SHP77 (cell line): ENCODE measurements at places on chromosomes 12 and 14.
A peak's percentile ranks its signal among the peaks of the same experiment; 100 is the strongest.

- peak; percentile 36 for DNase-seq
Measured at GRCh38 chr14:58107947-58108552, 44.0 kb downstream of the ARMH4 start.

DNA sequence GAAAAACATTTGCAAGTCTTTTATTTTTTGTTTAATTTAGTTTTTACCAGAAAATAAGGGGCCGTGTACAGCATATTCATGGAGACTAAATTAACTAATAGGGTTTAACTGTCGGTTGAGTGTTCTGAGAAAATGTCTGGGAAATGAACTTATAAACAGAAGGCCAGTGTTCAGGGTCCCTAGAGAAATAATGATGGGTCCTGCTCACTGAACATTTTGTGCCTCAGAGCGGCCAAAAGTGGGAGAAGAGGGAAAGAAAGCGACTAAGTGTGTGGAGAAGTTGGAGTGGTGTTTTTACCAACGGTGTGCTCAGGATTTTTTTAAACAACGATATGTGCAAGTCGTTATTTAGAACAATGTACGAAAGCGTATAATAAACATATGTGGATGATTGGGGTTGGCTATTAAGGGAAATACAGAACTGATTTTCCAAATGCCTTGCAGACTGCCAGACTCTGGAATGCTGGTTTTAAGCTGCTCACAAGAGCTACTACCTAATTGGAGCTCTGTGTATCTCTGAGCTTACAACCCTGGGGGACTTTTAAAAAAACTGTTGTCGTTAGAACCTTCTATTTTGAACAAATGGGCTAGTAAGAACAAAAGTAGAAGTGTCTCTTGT, 166.7 kb downstream of the SLC38A4 start:
- no peak for DNase-seq

DNA sequence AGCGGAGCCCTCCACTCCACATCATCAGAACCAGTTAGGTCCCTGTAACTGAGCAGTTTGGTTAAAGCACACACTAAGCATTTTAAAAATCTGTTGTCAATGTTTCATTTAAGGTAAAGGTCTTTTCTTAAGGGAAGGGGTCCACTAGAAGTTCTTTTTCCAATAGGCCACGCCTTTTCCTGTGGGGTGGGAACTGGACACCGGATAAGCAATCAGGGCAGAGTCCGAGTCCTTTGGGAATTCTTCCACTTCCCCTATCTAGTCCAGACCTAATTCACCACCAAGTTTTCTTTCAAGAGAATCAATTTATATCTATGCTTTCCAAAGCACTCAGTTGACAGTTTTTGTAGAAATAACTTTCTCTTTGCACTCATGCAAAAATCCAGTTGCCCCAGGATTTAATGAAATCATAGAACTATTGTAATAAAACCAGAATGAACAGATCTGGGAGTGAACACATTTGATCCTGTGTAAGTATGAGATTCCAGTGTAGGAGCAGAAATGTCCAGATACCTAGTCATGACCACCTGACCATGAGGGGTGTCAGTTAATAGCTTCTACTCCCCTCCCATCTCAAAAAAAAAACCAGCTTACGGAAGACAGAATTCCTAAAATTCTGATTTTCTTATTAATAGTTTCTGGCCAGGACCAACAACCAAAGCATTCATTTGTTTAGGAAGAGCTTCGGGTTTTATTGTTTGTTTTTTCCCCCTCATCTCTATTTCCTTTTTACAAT, 11.7 kb downstream of the VPS37B start:
- DNase-seq, result no peak

- no peak for DNase-seq
Measured at GRCh38 chr12:979349-979748, 11.7 kb upstream of the ERC1 start.

GRCh38 chr14:50658203-50658602, 9.9 kb downstream of the SAV1 start:
- no peak for DNase-seq

DNA sequence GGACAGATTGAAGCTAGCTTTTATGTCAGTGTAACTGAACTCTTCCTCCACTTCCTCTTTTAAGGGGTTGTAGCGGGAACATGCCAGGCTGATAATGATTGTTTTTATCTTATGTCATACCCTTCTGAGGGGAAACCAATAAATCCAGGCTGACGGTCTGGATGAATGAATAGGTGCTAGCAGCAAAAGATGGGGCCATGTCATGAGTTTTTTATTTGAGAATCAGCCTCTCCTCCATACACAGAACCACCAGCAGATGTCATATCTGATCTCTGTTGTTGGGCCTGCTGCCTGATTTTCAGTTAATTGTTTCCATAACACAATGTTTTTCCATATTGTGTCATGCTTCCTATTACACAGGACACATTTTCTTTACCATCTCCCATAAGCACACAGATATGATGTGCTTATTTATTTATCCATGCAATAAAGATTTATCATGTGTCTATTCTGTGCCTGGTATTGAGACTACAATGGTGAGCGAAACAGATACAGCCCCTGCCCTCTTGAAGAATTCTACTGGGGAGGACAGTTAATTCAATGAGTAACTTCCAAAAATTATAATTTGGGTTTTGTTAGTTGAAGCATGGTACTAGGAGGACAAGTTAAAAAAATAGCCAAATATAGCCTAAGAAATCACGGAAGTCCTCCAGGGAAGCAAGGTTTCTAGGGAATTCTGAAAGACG, 33.6 kb upstream of the CRY1 start:
- no peak for DNase-seq

DNA sequence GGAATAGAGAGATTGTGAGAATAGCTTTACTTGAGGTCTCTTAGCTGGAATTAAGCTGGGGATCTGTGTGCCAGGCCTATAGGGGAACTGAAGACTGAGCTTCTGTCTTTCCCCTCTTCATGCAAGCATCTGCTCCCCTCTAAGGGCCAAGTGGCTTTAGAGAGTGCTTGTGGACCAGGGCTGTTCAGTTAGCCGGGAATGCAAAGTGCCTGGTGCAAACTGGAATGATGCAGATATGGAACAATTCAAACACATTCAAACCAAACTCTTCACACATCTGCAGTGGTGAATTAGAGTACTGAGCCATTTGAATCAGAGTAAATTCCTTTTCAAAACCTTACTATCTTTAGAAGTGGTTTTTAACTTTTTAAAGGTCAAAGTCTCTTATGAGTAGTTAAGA, 99.0 kb downstream of the LIN7A start:
- DNase-seq, result no peak

DNA sequence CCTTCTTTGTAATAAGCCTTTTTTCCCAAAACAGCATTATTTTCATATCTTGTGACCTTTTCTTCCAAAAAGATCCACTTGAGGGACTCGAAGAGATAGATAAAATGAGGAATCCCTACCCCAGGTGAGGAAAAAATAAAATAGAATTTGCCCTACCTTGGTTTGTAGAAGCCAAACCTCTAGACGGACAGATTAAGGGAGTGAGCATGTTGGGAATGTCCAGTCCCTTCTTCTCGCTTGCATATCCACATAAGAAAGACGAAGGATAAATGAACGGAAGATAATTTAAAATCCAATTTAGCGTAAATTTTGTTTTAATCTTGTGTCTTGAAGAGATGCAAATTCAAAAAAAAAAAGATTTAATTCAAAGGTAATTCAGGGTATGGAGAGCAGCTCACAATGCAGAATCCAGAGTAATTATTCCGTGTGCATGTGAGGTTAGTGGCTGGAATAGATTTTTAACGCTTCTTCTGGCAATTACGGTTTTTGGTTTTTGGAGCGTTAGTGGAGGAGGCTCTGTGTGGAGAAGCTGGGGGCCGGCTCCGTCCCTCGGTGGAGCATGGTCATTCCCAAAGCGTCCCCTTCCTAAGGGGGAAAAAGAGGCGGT, 1.5 kb downstream of the GRIN2B start:
- DNase-seq, result no peak

DNA sequence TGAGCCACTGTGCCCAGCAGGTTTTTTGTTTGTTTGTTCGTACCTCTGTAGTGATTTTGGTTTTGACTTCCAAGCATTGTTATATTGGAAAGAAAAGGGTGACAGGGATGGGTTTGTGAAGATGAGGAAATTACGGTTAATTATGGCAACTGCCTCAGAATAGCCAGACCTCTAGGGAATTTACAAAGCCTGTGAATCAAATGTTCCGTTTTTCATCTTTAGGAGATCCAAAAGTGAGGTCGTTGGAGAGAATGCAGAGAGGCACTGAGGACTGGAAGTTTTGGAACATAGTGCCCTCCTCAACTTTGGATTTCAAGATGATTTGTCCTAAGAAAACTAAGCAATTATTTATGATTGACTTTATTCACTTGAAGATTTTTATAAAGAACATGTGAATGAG, 54.5 kb upstream of the EVL start:
- no peak for DNase-seq

GRCh38 chr14:29352706-29353080, 575.0 kb downstream of the PRKD1 start:
- DNase-seq, result no peak

- no peak for DNase-seq
Measured at GRCh38 chr12:111339321-111339938, 29.5 kb downstream of the PHETA1 start.

DNA sequence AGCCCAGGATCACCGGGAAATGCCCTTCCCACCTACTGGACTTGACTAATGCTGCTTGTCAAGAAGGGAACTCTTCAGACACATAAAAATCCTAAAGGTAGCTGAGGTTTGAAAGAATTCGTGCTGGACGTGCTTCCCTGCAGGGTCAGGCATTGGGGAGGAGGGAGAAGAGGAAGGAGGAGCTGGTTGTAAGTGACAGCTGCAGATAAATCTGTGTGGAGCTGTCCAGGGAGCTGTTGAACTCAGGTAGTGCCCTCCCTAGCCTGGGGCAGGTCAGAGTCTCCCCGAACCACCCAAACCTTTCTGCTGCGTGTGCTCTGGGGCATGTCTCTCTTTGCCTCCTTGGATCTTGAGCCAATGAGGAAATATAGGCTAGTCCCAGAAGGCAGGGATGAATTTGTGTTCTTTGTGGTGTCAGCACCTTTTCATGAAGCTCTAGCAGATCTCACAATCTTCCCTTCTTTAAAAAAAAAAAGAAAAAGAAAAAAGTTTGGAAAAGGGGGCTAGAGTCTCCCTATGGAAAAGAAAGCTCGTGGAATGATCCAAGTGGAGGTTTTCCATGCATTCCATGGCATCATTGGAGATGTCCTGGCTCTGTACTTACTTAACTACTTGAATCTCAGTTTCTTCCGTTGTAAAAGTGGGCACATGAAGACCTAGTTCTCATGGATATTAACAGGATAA, 23.6 kb upstream of the FOS start:
- no peak for DNase-seq

DNA sequence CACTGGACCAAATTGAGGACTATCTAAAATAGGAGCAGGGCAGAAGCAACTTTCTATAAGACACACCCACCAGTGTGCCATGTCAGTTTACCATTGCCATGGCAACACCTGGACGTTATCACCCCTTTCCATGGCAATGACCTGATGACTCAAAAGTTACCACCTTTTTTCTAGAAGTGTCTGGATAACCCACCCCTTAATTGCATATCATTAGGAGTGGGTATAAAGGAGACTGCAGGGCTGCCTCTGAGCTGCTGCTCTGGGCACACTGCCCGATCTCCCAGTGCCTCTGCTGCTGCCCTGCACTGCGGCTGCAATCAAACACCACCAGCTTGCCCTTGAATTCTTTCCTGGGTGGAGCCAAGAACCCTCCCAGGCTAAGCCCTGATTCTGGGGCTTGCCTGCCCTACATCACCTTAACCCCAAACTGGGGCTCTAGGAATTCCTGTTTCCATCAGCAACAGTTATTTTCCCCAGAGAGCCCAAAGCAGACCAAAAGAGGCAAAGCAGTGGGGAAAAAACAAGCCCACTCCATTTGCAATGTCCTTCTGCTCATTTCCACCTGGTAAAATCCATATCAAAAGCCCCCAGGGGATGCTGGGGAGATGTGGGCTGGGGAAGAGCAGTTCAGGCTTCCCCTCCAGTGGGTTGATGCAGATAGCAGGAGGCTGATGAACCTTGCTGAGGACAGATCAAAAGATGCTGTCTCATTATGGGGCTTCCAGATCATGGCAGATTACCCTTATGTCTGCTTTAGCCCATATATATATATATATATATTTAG, 129.5 kb upstream of the NCOR2 start:
- peak; percentile 60 for DNase-seq

GRCh38 chr12:55728186-55728938, 447 bp downstream of the CD63 start:
- DNase-seq, result no peak

GRCh38 chr12:71426300-71427047, 13.1 kb upstream of the LGR5 start:
- DNase-seq, result no peak

DNA sequence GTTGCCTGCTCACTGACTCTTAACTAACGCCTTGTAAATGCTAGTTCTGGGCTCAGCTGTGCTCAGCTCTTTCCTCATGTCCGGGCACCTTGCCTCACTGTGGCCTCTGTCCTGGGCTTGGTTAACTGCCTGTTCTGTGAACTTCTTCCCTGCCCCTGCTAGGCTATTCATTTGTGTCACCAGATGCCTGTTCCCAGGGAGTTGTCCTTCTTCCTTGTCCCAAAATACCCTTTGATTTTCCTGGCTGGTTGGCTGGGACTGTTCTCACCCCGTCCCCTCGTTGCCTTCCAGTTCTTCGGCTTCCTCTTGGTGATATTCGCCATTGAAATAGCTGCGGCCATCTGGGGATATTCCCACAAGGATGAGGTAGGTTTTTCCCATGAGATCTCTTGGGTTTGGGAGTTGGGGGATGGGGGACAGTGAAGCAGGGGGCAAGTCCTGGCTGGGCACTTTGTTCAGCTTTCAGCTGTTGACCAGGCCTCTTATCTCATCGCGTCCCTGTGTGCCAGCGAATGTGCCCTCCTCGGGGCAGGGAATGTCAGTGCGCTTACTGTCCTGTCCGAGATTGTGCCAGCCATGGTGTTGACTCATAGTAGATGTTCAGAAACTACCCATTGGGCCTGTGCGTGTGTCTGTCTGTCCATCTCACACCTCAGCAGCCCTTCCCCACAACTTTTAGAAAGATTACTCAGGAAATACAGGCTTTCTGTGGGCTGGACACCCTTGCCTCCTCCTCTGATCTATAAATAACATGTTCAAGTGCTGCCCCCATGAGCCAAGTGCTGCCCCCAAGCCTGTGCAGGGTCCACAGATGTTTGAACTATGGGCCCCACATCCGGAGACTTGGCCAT, 33.1 kb downstream of the CD9 start:
- DNase-seq, result no peak

DNA sequence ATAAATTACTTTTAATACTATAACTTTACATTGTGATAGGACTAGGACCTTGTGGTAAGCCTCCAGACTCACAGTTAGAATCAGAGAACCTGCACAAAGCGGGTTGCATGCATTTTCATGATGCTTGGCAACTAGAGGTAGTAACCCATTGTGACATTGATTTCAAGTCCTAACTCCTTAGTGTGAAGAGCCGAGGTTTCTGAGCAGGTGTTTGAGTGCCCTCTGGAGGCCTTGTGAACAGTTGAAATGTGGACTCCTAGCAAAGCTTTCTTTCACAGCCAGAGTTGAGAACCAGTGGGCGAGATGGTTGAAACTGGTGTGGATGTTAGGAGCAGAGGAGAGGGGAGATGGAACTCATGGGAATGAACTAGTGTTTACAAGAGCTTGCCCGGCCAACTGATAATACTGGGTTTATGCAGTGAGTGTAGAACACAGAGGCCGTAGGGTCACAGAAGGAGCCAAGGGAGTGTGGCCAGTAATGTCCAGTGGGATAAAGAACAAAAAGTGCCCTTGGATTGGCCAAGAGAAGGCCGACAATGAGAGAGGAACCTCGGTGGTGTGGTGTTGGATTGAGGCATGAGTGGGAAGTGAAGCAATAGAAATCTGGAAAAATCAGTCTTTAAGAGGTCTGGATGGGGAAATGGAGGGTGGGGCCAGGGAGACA, 10.9 kb downstream of the ZNF664 start:
- DNase-seq, result peak; percentile 72

GRCh38 chr14:61752626-61753025, 9.6 kb upstream of the SNAPC1 start:
- DNase-seq, result no peak

- no peak for DNase-seq
Measured at GRCh38 chr14:59699442-59699841, 122.8 kb upstream of the CCDC175 start.
